ENCODE measurements at places on chromosomes 1 and 21. TPM values are rescaled to one million over a fixed set of nuclear protein-coding genes. Genes with fewer than 3 reads are reported as not detected.

DNA sequence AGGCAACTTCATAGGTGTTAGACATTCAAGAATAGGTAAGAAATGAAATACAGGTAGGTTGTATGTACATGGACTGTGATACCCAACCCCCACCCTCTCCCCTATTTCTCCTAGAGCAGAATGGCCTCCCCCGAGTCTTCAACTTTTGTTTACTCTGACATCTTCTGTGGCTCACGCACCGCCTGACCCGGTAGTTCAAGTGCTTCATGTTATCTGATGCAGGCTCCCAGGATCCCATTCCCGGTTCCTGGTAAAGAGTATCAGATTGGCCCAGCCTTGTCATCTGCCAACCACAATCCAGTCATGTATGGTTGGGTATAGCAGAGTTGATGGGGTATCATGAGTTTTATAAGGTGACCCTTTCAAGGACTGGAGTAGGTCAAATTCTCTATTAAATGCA lies 9.1 kb downstream of the GNAI3 start:
- no peaks in the 10 kb centered on the region for H3K27me3 ChIP-seq
- H3K36me3 ChIP-seq: peaks cover 18% of the 10 kb centered on the region
- no peak overlapping the region for H3K4me3 ChIP-seq

GRCh38 chr1:12426030-12426429 lies 192.0 kb downstream of the DHRS3 start:
- peaks cover 67% of the 10 kb centered on the region for H3K36me3 ChIP-seq
- no peaks in the 10 kb centered on the region for H3K27me3 ChIP-seq
- no peaks in the 10 kb centered on the region for H3K4me1 ChIP-seq
- DNase-seq: no peak

DNA sequence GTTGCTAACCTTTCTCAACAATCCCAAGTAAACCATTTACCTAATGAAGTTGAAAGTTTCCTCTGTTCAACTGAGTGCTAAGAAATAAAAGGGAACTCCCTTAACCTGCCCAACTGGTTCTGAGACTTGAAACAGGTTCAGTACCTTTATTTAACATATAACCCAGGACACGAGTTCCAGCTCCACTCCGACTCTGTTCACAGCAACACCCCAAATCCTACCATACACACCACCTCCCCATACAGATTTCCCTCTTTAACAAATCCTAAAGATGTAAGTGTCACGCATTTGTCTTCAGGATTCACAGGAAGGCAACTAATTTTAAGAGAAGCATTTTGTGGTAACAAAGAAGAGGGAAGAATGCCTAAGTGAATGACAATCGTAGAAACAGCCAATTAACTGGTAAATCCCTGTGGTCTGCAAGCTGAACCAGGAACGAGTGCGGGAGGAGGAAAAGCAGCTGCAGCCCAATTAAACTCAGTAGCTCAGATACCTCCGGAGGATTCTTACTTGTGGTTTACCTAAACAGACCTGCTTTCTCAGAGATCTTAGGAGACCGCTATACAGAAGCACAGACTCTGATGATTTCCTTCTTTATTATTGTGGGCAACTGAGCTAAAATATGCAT lies 134.5 kb upstream of the MAGI3 start:
- peaks cover 16% of the 10 kb centered on the region for H3K27me3 ChIP-seq
- no peak overlapping the region for H3K27ac ChIP-seq
- no peak overlapping the region for H3K4me3 ChIP-seq
- H3K36me3 ChIP-seq: no peaks in the 10 kb centered on the region
- H3K4me1 ChIP-seq: no peaks in the 10 kb centered on the region

DNA sequence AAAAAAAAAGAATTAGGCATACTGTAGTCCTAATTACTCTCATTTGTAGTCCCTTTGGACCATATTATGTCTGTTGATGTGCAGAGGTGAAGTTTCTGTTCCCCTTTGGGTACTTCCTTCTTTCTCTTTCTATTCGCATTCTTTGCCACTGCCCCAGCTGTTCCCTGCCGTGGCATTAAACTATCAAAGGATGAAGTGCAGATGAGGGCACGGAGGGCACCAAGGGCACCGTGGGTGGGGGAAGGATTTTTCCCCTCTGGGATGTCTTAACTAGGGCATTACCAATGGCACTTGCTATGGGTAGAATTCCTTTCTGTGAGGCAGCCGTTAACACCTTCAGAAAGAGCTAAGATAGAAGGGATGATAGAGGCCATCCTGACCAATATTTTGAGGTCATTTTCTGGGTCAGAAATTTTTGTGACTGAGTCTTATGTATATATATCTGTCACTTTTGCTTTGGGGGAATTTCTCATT lies 4.9 kb upstream of the MAPKAPK2 start:
- H3K27ac ChIP-seq: peak overlapping the region; percentile 95
- H3K36me3 ChIP-seq: no peaks in the 10 kb centered on the region
- peak overlapping the region; percentile 78 for H3K4me3 ChIP-seq
- DNase-seq: peak; percentile 52
- H3K27me3 ChIP-seq: no peaks in the 10 kb centered on the region

DNA sequence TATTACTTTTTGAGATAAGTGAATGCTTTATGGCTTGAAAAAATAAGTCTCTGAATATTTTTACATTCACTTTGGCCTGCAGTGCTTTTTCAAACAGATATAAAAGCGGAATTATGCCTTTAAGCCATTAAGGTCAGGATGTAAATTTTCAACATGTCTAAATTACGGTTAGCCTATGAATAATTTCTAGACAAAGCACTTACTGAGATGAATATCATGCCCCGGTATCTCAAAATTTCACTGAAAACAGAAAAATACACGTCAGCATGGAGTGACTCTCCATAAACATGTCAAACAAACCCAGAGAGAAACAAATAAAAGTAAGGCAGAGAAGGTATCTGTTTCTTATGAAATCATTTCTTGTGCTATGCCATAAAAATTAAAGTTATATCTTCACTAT lies 853.9 kb downstream of the KCNT2 start:
- no peaks in the 10 kb centered on the region for H3K36me3 ChIP-seq
- H3K27ac ChIP-seq: no peak overlapping the region
- no peaks in the 10 kb centered on the region for H3K27me3 ChIP-seq
- no peaks in the 10 kb centered on the region for H3K4me1 ChIP-seq
- no peak for DNase-seq
- no peak overlapping the region for H3K4me3 ChIP-seq

DNA sequence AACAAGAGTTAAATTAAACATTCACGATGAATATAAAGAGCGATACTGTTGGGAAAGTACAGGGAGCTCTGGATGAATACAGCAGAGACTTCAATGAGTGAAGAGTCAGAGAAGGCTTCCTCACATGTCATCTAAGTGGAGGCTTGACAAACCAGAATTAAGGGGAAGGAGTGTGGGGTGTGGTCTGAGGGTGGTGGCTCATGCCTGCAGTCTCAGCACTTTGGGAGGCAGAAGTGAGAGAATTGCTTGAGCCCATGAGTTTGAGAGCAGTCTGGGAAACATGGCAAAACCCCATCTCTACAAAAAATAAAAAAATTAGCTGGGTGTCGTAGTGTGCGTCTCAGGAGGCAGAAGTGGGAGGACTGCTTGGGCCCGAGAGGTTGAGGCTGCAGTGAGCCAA lies 8.7 kb downstream of the SDHB start:
- H3K4me3 ChIP-seq: no peak overlapping the region
- no peak for DNase-seq
- peaks cover 52% of the 10 kb centered on the region for H3K36me3 ChIP-seq

DNA sequence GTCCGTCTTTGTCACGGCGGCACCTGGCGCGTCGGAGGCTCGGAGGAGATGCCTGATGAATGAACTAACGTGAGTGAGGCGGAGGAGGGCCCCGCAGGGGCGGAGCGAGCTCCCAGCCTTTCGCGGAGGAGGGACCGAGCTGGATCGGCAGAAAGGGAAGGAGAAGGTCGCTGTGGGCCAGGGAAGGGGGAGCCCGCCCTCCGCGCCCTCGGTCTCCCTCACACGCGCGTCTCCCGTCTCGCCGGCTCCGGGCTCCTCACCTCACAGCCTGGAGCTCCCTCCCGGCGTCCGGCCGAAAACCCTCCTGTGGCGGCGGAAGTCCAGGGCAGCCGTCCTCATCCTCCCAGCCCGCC lies 519 bp downstream of the ZNF496 start:
- H3K36me3 ChIP-seq: peaks cover 22% of the 10 kb centered on the region
- peak overlapping the region; percentile 59 for H3K27ac ChIP-seq
- H3K4me3 ChIP-seq: peak overlapping the region; percentile 89
- H3K27me3 ChIP-seq: no peaks in the 10 kb centered on the region

DNA sequence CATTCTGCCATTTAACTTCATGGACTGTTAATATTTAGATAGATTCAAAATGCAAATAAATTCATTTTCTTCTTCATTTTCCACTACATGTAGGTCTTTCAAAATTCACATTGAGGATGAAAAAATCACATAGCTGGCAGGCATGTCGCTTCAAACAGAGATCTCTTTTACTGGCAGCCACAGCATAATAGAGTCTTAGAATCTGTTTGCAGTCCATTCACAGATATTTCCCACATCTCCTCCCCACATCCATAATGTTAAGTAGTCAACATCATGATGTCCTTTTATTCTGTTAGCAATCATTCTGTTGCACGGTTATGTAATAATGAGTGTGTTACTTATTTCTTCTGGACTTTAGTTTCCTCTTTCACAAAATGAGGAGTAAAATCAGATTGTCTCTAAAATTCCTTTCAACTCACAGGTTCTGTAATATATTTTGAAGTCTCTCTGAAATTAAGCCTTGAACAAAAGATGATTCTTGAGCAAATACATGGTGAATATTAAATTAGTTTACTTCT lies 257.5 kb upstream of the SNX7 start:
- no peaks in the 10 kb centered on the region for H3K4me1 ChIP-seq
- no peak overlapping the region for H3K4me3 ChIP-seq
- no peaks in the 10 kb centered on the region for H3K36me3 ChIP-seq
- H3K27ac ChIP-seq: no peak overlapping the region

DNA sequence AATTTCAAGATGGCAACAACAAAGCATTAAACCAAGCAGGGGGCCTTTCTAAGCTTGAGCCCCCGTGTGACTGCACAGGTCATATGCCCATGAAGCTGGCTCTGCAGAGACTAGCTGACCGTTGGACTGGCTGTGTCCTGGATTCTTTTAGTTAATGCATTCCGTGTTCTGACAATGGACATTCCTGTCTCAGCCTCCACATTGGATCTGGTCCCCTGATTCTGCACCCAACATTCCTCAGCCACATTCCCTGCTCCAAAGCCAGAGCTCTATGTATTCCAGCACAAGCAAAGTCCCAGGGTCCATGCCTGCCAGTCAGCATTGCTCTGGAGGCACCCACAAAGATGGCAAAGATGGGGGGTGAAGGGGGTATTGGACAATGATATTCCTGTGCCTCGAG lies 5.1 kb upstream of the NAV1 start:
- peaks cover 10% of the 10 kb centered on the region for H3K4me1 ChIP-seq
- peaks cover 8% of the 10 kb centered on the region for H3K36me3 ChIP-seq
- DNase-seq: no peak
- H3K27ac ChIP-seq: no peak overlapping the region

- no peak for DNase-seq
- H3K27ac ChIP-seq: no peak overlapping the region
- no peaks in the 10 kb centered on the region for H3K36me3 ChIP-seq
- H3K4me3 ChIP-seq: no peak overlapping the region
- no peaks in the 10 kb centered on the region for H3K4me1 ChIP-seq
These were observed 8.3 kb upstream of the GPR89B start for GRCh38 chr1:147919896-147920295.

DNA sequence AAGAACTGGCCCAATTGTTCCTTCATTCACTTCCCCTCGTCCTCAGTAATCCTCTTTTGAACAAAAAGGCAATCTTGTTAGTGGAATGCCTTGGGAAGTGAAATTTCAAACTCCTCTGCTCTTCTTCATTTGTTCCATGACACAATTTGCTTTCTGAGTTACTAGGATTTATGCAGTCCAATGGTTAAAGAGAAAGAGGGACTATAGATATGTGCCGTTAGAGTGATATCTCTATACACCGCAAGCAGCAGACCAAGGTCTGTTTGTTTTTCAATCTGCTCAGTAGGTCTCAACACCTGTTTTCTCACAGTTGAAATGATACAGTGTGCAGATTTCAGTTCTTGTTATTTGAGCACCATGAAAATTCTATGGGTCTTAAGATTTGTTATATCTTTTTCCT lies 244.0 kb downstream of the DNM3 start:
- H3K27ac ChIP-seq: no peak overlapping the region
- no peaks in the 10 kb centered on the region for H3K36me3 ChIP-seq
- H3K4me1 ChIP-seq: peaks cover 7% of the 10 kb centered on the region

DNA sequence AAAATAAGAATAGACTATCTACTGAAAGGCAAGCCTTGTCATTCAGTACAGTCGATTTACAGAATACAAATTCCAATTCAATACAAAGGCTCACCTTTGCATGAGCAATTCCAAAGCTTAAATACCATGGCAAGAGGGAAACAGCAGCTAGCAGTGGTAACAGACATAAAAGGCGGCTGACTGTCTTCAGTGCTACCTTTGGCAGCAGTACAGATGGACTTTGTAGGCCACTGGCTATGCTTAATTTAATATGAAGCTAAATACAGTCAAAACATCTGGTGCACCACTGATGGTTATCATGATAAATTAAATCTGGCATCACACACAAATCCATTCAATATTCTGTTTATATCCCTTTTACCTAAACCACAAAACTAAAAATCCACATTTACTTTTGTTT lies 62.4 kb downstream of the RERE start:
- no peak overlapping the region for H3K4me3 ChIP-seq
- H3K36me3 ChIP-seq: peaks cover 3% of the 10 kb centered on the region
- no peak overlapping the region for H3K27ac ChIP-seq
- no peaks in the 10 kb centered on the region for H3K27me3 ChIP-seq
- H3K4me1 ChIP-seq: peaks cover 4% of the 10 kb centered on the region

DNA sequence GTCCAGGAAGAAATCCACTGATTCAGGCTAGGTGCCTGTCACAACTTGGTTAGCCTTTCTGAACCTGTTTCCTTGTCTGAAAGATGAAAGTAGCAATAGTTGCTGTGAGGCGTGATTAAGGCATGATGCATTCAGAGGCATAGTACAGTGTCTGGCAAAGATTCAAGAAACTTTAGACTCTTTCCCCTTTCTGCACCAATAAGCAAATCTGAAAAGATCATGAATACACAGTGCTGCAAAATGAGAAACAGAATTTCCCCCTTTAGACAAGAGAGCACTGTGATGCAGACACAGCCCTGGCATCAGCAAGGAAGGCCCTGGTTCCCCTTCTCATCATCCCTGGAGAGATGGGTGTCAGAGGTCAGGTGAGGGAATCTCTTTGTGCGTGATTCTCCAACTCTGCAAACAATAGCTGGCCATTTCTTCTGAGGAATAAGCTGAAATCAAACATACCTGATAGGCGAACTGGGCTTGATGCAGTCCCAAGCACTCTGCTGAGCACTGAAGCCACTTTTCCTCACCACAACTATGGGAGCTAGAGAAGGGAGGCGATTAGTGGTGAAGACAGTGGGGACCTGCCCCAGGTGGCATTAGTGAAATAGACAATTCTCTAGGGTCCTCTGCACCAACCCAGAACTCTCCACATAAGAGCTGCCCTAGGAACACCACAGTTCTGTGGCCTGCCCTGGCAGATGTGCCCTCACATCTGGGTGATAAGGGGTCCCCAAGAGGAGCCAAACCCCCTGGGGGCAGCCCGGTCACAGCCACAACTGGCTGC lies 41.7 kb downstream of the ITPKB start:
- peaks cover 94% of the 10 kb centered on the region for H3K4me1 ChIP-seq
- H3K4me3 ChIP-seq: peak overlapping the region; percentile 77
- H3K27ac ChIP-seq: peak overlapping the region; percentile 96
- no peaks in the 10 kb centered on the region for H3K27me3 ChIP-seq
- peak; percentile 54 for DNase-seq
- H3K36me3 ChIP-seq: peaks cover 45% of the 10 kb centered on the region

GRCh38 chr1:237187842-237188241 lies 145.9 kb downstream of the RYR2 start:
- H3K36me3 ChIP-seq: no peaks in the 10 kb centered on the region
- no peak for DNase-seq
- no peak overlapping the region for H3K27ac ChIP-seq
- H3K4me1 ChIP-seq: no peaks in the 10 kb centered on the region

Gene S100A16
- not detected for total RNA-seq

Gene C1QC
- not detected for total RNA-seq

Measured in activated B cell treated with CpG ODN at 0.5 μM for 24 hours (primary cell).